Activated CD8-positive, alpha-beta memory T cell treated with anti-CD3 and anti-CD28 coated beads, Interleukin-2, amount 10 ng/mL, durations not matched to agents 7 days and 5 days (primary cell): ENCODE measurements at places on chromosomes 5 and 9. TPM values are rescaled to one million over a fixed set of nuclear protein-coding genes. Genes with fewer than 3 reads are reported as not detected.

DNA sequence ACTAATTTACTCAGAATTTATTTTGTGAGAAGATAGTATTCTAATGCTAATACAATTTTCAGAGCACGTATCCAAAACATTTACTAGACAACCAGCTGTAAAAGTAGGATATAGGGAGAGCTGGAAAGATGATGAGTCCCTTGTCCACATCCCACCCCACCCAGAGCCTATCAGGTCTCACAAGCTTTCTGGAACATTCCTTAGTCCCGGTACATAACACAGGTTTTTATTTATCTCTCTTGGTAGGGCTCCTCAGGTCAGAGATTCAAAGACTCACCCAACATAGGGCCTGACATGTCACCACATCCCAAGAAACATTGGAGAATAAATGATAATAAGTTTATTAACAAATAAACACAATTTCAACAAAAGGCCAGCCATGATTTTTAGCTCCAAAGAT is 13.8 kb upstream of the RAD23B start:
- peaks cover 34% of the 10 kb centered on the region for H3K27me3 ChIP-seq
- H3K4me1 ChIP-seq = peaks cover 16% of the 10 kb centered on the region
- no peak overlapping the region for H3K4me3 ChIP-seq
- no peak for DNase-seq

- H3K27ac ChIP-seq = no peak overlapping the region
- DNase-seq = no peak
These were observed 68.6 kb downstream of the NLN start for GRCh38 chr5:65790371-65791163.

DNA sequence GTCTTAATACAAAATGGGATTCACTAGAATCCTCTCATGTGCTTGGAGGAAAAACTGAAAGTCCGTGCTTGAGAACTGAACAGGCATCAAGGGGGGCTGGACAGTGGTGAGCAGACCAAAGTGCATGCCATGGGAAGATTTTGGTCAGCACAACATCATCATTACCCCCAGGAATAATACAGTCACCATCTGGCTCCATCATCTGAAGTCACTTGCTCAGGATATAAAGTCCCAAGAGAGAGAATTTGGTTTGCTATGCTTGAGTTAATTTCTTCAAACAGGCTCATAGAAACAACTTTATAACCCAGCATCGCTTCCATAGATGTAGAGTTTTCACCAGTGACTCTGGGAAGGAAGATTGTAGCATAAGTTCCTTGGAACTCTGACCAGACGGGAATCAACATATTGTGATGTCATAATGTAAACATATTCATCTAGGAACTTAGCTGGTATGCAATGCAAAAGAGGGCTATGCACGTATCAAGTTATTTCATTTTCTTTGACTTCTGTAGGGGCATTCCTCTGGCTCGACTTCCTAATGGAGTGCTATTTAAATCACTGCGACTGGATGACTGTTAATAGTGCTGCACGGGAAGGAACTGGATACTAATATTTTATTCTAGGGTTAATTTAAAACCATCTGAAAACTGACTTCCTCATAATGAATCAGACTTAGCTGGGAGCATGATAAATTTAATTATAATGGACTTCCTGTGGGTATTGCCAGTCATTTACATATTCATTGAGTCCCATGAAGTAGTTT is 145.2 kb downstream of the MTRR start:
- no peaks in the 10 kb centered on the region for H3K36me3 ChIP-seq
- no peak overlapping the region for H3K27ac ChIP-seq
- H3K27me3 ChIP-seq = no peaks in the 10 kb centered on the region
- no peak overlapping the region for H3K4me3 ChIP-seq
- no peak for DNase-seq

- H3K36me3 ChIP-seq = no peaks in the 10 kb centered on the region
- H3K27me3 ChIP-seq = no peaks in the 10 kb centered on the region
- DNase-seq = no peak
- H3K4me1 ChIP-seq = no peaks in the 10 kb centered on the region
These were observed 615.7 kb downstream of the GABRG2 start for GRCh38 chr5:162683284-162683683.

- H3K36me3 ChIP-seq = no peaks in the 10 kb centered on the region
- H3K4me3 ChIP-seq = no peak overlapping the region
- H3K4me1 ChIP-seq = no peaks in the 10 kb centered on the region
- H3K27me3 ChIP-seq = peaks cover 5% of the 10 kb centered on the region
- no peak overlapping the region for H3K27ac ChIP-seq
These were observed 7.7 kb upstream of the TTC23L start for GRCh38 chr5:34831303-34831702.

DNA sequence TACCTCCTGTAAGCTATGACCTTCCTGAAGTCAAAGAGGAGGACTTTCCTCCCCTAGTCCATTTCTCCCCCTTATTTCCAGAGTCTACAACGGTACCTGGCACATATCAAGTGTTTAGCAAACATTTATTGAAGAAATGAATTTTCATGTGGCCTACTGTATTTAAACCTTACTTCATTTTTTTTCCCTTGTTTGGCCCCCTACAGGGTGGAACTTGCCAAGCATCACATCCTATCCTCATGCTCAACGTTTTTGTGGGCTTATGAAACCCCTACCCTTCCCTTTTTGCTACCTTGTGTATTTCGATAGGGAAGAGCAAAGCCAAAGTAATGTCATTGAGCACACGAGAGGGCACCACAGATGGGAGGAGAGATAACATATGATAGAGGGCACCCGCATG is 1857.8 kb upstream of the WWC1 start:
- no peaks in the 10 kb centered on the region for H3K4me1 ChIP-seq
- no peak for DNase-seq
- no peak overlapping the region for H3K4me3 ChIP-seq
- no peaks in the 10 kb centered on the region for H3K36me3 ChIP-seq
- no peak overlapping the region for H3K27ac ChIP-seq

DNA sequence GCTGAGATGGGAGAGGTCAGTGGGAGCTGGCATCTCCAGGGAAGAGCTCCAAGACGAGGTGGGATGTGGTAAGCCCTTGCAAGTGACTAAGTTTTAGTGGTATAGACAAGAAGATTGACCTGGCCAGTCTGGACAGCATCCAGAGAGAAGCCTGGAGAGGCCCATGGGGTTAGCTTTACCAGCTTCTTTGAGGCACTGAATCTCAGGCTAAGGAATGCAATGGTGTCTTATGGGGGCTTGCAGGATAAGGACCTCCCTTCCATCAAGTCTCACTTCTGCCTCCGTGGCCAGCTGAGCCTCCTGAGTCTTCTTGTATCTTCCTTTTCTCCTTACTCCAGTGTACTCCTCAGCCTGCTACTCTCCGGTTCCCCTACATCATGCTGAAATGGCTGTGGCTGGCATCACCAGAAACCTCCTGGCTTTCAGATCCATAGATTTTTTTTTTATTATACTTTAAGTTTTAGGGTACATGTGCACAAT is 56.5 kb upstream of the JADE2 start:
- H3K36me3 ChIP-seq = peaks cover 5% of the 10 kb centered on the region
- H3K27me3 ChIP-seq = no peaks in the 10 kb centered on the region
- no peak for DNase-seq
- H3K27ac ChIP-seq = no peak overlapping the region

GRCh38 chr5:96940586-96940985 is 4.7 kb downstream of the LNPEP start:
- peak overlapping the region; percentile 1 for H3K4me3 ChIP-seq
- H3K27me3 ChIP-seq = no peaks in the 10 kb centered on the region
- H3K36me3 ChIP-seq = peaks cover 45% of the 10 kb centered on the region
- peaks cover 48% of the 10 kb centered on the region for H3K4me1 ChIP-seq
- no peak for DNase-seq

GRCh38 chr9:120351106-120351505 is 228.9 kb downstream of the CDK5RAP2 start:
- no peak overlapping the region for H3K4me3 ChIP-seq
- no peak overlapping the region for H3K27ac ChIP-seq
- no peaks in the 10 kb centered on the region for H3K36me3 ChIP-seq
- no peak for DNase-seq
- H3K4me1 ChIP-seq = no peaks in the 10 kb centered on the region

GRCh38 chr9:86187121-86187520 is 72.3 kb downstream of the C9orf153 start:
- no peak overlapping the region for H3K4me3 ChIP-seq
- no peak overlapping the region for H3K27ac ChIP-seq
- no peaks in the 10 kb centered on the region for H3K36me3 ChIP-seq
- peaks cover 2% of the 10 kb centered on the region for H3K4me1 ChIP-seq
- DNase-seq = no peak

DNA sequence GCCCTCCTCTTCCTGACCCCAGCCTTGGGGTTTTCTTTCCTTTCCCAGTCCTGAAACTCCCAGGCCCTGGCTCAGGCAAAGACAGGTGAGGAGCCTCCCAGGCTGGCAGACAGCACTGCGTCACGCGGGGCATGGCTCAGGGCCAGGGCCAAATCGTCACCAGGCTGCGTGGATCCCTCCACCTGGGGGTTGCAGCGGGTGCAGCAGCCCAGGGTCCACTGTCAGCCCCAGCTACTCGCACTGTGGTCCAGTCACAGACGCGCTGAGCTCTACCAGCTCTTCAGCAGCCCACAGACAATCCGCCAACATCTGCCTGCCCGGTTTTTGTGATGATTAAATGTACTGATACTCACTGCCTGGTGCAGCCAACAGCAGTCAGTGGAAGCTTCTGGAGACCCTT is 12.1 kb downstream of the FAM78A start:
- H3K27ac ChIP-seq = peak overlapping the region; percentile 72
- H3K4me3 ChIP-seq = no peak overlapping the region
- DNase-seq = no peak
- H3K27me3 ChIP-seq = no peaks in the 10 kb centered on the region
- peaks cover 59% of the 10 kb centered on the region for H3K4me1 ChIP-seq

PKN3 gene
- total RNA-seq = 8.1 TPM

STC2 gene
- total RNA-seq = 6.7 TPM

LIFR gene
- not detected for total RNA-seq

GARIN3 gene
- total RNA-seq = not detected
